ENCODE measurements at places on chromosomes 3 and 15.

- no peak for DNase-seq
Measured at GRCh38 chr15:53397041-53397616, 362.3 kb downstream of the WDR72 start.

DNA sequence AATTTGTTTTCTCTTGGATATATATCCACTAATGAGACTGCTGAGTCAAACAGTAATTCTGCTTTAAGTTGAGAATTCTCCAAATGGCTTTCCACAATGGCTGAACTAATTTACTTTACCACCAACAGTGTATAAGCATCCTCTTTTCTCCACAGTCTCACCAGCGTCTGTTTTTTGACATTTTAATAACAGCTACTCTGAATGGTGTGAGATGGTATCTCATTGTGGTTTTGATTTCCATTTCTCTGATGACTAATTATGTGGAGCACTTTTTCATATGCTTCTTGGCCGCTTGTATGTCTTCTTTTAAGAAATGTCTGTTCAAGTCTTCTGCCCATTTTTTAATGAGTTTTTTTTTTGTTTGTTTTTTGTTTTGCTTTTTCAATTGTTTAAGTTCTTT, 206.2 kb downstream of the CTNNB1 start:
- no peak for DNase-seq

DNA sequence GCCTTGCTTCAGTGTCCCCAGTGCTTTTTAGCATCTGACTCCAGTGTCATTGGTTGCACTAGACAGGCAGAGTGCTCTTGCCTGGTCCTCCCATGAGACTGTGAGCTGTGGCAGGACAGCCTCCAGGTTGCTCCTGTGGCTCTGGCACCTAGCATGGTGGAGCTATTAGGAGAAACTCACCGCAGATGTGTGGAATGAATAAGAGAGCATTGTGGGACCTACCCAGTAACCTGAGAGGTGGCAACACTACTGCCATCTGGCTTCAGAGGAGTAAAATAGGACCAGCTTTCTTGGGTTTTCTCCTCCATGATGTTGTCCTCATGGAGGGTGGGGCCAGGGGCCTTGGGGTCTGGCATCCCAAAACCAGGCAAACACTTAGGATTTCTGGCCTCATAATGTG, 183.6 kb downstream of the EPHB1 start:
- DNase-seq, result no peak

DNA sequence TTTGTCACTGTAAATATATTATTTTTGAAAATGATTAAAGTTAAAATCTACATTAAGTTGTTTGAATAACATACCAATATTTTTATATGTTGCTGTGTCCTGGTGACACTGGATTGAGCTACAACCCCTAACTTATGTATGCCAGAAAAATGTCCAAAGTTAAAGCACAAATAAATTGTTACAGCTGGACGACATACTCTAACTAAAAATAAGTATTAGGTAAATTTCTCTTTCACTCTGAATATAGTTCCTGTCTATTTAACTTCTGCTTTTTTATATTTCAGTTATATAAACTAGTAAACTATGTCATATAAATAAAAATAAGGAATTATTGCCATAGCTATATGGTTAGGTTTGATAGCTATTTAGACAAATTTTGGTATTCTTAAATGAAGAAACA, 118.5 kb upstream of the SAMMSON start:
- no peak for DNase-seq

DNA sequence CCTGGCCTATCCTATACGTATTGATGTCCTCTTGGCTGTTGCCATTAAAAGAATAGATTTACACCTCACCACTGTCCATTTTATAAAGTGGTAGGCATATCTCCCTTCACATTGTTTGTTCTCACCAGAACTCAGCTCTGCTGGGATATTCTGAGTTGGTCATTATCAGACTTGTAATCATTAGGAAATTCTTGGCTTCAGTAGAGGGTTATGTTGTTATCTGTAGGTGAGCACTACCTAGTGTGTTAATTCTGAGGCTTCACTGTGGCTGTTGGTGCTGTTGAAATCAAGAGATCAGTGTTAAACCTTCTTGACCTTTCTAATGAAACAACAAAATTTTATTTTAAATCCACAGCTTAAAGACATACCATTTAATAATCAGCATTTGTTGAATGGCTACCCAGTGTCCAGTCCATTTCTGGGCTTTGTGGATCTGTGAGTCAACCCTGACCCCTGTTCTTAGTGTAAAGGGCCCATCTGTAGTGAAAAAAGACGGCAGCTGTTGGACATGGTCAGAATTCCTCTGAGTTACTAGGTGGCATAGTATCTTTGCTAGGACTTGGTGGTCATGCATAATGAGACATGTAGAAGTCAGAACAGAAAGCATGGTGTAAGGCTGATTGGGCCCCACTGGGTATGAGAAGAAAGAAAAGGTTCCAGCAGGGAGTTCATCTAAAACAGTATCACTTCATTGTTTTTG, 32.9 kb upstream of the P4HTM start:
- no peak for DNase-seq

- no peak for DNase-seq
Measured at GRCh38 chr3:71854096-71854495, 69.1 kb upstream of the PROK2 start.

- DNase-seq, result peak; percentile 70
Measured at GRCh38 chr3:184582646-184583577, 21.3 kb downstream of the EPHB3 start.

DNA sequence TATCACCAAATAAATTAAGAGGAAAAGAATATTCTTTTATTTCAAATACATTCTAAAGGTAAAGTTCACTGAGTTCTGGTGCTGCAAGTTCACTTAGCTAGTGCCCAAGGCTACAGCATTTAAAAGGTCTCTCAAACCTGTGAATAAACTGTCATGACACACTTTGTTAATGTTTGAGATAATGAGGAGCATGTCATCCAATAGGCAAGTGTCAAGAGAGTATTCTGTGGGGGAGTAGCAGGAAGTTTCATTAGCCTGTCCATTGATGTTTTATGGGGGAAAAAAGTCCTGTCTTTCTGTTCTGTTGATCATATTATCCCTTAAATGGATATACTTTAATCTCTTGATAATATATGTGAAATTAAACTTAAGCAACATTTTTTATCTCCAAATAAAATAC, 4.0 kb downstream of the SPESP1 start:
- DNase-seq, result no peak

- peak; percentile 48 for DNase-seq
Measured at GRCh38 chr3:4866866-4867265, 112.4 kb upstream of the BHLHE40 start.

DNA sequence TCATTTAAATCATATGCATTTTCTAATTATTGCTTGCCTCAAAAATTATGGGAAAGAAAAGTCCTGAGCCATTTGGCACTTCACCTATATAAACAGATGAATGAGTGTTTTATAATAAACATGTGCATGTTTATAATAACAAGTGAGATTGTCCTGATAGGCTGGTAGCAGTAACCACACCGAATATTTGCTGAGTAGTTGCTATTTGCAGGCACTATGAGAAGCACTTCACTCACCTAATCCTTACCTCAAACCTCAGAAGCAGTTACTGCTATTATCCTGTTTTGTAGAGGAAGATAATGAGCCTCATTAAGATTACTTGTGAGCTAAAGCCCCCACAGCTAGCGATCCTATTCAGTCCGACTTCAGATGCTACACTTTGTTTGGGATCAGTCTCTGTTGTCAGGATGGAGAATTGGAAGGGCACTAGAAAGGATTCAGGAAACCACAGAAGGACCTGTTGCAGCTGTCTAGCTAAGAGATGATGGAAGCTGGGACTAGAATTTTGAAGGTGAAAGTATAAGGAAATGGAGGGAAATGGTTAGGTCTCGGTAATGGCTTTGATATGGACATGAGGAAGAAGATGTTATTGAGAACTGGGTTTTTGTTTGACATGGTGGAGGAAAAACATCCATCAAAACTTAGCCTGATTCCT, 28.4 kb upstream of the MAGI1 start:
- no peak for DNase-seq

- peak; percentile 57 for DNase-seq
Measured at GRCh38 chr3:64815789-64816188, 128.0 kb upstream of the ADAMTS9 start.

- no peak for DNase-seq
Measured at GRCh38 chr15:31342781-31343626, 16.4 kb downstream of the KLF13 start.

- no peak for DNase-seq
Measured at GRCh38 chr3:141454906-141455602, 31.8 kb upstream of the RASA2 start.

DNA sequence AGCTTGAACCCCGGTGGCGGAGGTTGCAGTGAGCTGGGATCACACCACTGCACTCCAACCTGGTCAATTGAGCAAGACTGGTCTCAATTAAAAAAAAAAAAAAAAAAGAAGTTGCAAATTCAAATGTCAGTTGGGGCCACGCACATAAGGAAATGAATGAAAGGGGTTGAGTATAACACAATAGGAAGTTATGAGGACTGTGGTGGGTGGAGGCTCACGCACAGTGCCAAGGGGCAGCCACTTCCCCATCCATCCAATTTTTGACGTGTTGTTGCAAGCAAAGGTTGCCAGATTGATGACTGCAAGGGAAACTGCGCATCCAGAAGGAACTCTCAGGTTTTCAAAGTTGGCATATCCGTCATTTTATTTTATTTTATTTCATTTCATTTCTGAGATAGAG, 532.2 kb downstream of the NTRK3 start:
- no peak for DNase-seq
